ENCODE measurements at places on chromosomes 5 and 9.

GRCh38 chr9:138077898-138078540 is 200.4 kb downstream of the CACNA1B start:
- DNase-seq, result no peak

DNA sequence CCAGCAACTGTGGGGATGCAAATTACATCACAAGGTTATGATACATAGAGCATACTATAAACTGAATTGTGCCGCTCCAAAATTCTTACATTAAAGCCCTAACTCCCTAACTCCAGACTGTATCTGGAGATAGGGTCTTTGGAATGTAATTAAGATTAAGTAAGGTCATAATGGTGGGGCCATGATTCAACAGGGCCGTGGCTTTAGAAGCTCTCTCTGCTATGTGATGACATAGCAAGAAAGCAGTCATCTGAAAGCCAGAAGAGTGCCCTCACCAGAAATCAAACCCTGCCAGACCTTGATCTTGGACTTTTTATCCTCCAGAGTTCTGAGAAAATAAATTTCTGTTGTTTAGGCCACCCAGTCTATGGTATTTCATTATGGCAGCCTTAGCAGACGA is 123.9 kb downstream of the FBXL17 start:
- DNase-seq, result no peak

DNA sequence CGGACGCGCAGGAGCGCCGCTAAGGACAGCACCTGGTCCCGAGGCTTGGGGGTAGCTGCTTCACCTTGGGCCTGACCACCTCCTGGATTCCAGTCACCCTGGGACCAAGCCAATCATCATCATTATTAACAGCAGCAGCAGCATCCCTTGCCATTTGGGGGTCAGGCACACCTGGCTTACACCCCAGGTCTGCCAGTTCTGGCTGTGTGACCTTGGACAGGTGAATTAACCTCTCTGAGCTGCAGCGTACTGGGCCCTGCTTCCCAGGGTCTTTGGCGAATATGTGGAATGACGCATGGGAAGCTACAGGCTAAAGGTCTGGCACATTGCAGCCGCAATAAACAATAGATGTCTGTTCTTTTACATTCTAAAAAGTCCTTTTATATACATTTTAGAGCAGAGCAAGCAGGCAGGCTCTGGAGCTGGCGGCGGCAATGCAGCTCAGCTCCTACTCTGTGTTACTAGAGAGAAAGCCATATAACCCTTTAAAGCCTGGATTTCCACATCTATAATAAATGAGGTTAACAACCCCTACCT is 97.8 kb upstream of the CPLX2 start:
- no peak for DNase-seq

DNA sequence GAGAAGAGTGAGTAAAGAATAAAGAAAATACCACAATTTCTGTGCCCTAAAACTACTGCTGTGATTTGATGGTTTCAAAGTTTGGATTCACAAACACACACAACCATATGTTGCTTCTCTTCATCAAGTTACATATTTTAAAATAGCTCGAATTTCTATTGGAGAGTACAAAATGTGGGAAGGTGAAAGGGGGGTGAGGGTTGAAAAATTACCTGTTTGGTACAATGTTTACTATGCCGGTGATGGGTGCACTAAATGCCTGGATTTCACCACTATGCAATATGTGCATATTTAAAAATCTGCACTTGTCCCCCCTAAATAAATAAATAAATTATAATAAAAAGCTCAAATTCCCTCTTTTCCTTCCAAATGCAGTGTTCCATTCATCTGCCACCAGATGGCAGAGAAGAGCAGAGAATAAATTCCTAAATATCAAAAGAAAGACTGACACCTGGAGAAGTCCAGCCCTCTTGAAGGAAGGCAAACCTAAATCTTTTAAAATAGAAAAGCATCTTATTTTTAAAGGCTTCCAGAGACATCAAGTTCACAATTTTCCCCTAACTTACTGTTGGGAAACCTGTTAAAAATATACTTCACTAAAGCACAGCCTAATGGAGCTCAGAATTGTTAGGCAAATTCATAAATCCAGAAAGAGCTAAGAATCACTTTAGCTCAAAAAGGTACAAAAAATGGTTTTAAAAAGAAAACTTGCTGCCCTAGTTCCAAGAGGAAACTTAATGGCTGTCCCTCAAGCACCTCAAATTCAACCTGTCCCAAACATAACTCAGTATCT is 24.8 kb upstream of the HNRNPA0 start:
- DNase-seq, result no peak

Data from CD8-positive, alpha-beta T cell (primary cell).